ENCODE measurements at places on chromosomes 11 and 22.

DNA sequence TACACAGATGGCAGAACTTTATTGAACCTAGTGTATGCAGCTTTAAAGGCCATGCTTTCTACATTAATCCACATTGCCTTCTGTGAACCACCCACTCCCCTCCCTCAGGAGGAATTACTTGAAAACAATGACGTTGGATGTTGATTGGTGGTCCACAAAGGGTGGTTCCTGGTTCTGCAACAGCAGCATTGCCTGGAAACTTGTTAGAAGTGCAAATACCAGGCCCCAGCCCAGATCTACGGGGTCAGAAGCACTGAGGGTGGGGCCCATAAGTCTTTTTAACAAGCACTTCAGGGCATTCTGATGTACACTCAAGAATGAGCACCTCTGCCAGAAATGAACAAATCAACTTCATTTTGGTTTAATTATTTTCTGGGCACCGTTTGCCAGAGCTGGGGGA lies 91.0 kb downstream of the ISX start:
- no peak for DNase-seq

DNA sequence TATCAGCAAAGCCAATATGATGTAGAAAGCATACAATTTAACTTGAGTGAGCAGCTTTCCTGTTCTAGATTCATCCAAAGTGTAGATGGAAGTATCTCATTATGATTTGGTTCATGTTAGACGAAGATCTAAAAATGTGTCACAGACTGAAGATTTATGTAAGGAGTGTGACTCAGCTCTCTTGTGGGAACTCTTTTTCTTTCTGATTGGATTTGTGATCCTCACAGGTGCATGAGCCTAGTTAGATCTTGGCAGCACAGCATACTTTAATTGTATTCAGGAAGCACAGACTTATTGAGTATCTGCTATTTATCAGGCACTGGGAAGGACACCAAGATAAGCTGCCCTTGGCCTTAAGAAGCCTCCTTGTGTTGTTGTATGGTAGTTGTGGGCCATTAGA lies 147.1 kb downstream of the C11orf91 start:
- no peak for DNase-seq

DNA sequence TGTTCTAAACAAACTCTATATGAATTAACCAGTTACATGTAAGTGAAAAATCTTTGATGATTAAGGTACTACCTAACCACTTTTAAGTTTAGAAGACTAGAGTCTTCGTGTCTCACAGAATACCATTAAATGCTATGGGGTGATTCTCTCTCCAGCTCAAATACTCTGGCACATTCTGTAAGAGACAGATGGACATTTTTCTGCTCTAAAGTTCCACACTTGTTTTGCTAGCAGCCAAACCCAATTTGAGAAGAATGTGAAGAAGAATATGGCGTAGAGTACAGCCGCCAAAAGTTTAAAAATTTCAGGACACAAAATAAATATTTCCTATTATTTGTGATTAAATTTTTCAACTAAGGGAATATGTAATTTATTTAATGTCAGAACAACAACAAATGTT lies 339.1 kb downstream of the GUCY1A2 start:
- DNase-seq: no peak

DNA sequence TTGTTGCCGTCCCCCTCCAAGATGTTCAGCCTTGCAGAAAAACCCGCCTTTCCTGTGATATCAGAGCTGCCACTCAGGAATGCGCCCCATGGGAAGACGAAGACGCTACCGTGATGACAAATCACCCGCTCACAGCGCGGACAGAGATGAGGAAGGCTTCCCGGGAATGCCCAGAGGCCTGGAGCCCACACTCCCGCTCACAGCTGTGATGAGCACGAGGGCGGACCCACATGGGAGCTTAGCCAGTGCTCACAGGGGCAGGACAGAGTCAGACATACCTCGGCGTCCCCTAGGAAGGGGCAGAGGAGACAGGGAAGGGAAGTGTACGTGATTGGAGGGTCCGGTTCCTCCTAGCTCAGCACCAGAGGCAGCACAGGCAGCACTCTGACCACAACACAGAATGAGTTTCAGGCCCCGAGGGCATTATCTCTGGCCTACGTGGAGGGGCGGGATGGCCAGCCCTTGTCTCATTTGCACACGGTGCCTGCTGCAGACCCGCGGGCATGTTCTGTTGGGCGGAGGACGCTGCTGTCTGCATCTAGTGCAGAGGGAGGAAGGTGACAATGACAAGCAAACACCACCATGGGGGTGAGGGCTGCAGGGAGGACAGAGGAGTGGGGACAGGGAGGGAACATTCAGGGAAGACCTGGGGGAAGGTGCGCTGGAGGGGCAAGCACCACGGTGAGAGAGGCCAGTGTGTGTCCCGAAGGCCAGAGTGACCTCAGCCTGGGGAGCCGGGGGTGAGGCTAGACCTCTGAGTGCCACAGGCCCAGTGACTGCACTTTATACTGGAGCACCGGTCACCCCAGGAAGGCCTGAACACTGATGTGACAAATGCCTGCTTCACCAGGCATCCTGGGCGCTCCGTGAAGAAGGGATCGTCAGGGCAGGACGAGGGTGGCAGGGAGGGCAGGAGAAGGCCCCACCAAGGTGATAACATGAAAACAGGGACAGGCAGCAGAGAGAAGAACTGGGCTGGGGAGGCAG lies 79.6 kb downstream of the CELSR1 start:
- no peak for DNase-seq

DNA sequence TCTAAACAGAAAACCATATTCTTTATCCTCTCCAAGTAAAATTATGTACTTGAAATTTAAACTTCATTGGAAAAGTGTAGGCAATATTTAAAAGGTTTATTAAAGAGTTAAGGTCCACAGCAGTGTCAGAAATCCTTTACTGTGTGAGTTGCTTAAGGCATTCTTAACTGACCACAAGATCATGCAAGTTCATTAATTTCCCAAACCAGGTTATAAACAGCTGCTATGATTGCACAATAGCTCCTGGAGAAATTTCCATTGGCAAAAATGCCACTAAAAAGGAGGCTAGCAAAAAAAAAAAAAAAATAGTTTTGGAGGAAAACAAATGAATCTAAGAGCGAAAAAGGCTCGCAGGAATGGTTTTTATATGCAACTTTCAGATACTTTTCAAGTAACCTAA lies 106.2 kb downstream of the ETS1 start:
- DNase-seq: no peak

DNA sequence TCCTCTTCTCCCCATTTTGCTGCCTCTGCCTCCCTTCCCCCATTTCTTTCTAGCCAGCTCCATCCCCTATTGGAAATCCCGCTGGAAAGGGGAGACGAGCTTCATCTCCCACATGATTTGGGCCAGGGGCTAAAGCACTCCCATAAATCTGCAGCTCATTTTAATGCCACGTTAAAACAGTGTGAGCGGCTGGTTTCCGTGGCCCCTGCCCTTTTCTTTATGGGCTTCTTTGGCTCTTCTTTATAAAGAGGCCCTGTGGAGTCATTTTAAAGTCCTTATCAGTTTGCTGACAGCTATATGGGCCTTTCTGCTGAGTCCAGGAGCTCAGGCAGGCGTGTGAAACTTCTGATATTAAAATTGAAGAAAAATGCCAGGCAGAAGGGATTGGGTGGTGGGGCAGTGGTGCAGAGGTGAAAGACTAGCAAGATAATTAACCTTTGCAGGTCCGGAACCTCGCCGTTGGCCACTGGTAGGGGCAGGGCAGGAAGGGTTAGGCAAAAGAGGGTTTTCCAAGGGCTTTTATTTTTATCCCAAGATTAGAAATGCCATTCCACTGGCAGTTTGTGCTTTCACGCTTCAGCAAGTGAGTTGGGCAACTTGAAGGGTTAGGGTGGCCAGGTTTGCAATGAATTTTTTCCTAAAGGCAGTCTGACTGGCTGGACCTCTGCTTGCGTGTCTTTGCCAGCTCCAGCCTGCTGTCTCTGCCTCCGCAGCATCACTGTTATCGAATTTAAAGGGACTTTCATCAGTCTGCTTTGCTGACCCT lies 44.3 kb downstream of the EXT2 start:
- no peak for DNase-seq

Measured in H1 (cell line).